Activated T-cell treated with anti-CD3 and anti-CD28 coated beads for 4 hours (primary cell): ENCODE measurements at places on chromosomes 6 and 20.

DNA sequence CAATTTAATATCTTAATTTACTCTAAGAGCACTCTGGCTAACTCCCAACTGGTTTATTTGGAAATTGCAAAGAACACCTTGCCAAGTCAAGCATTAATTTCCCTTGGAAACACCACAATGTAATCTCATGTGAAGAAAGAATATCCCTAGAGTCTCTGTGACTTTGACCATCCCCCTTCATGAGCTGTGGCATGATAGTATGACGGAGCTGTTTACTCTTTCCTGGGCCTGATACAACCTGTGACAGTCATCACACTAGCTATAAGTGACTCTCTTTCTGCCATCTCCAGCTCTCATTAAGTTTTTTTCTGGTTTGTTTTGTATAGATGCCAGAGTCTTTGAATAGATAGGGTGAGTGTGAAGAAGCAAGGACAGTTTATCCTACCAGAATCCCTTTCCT lies 470.3 kb upstream of the JARID2 start:
- no peak for DNase-seq

DNA sequence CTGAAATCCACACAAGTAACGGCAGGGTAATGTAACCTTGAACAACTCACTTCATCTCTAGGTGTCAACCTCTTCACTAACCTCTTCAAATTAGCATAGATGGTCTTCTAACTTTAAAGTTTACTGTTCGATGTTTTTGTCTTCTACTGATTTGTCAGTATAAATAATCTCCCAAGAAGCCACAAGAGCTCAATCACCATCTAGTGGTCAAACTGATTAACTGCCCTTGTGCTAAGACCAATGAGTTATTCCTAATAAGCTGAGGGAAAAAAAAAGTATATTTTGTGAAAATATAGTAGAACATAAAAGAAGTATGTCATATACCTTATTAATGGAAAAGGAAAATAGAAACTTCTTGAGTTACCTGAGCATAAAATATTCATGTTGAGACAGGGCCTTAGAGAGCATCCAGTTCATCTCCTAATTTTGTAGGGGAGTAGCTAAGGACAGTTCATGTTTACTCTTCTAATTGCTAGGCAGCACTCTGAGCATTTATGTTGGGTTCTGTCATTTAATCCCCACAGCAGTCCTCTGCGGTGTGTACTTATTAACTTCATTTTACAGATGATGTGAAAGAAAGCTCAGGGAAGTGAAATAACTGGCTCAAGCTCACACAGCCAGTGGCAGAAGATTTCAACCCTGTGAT lies 317.1 kb downstream of the ESR1 start:
- no peak for DNase-seq

DNA sequence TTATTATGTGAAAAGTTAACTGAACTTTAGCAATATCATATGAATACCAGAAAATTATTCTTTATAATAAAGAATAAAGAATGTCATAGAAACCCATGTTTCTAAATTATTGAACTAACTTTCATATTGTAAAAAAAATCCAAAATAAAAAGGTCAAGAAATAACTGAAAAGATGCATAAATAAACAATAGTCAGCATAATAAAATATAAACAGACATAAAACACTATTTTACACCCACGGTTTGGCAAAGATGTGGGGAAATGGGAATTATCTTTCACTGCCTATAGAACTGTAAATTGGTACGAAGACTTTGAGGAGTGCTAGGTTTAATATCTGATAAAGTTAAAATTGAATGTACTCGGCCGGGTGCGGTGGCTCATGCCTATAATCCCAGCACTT lies 34.7 kb upstream of the CTAGE9 start:
- no peak for DNase-seq

GRCh38 chr6:43897571-43898302 lies 127.7 kb downstream of the VEGFA start:
- DNase-seq, result no peak

DNA sequence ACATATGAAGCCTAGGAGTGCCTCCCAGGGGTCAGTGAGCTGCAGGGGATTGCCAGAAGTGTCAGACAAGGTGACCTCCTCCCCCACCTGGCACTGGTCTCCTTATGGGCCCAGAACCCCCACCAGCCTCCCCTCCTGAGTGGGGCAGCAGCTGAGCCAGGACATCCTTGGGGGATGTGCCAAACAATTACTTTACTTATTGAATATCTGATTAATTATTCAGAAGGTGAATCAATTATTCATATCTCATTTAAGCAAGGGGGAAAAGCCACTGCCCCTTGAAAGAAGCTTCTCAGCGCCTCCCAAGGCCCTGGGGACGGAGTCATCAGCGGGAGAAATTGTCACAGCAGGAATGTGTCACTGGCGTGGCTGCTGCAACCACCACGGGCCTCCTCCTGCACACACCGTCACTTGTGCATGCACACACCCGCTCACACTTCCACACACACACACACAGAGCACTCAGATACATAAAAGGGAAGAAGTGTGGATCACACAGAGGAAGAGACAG lies 123.4 kb upstream of the MAFB start:
- DNase-seq, result no peak

DNA sequence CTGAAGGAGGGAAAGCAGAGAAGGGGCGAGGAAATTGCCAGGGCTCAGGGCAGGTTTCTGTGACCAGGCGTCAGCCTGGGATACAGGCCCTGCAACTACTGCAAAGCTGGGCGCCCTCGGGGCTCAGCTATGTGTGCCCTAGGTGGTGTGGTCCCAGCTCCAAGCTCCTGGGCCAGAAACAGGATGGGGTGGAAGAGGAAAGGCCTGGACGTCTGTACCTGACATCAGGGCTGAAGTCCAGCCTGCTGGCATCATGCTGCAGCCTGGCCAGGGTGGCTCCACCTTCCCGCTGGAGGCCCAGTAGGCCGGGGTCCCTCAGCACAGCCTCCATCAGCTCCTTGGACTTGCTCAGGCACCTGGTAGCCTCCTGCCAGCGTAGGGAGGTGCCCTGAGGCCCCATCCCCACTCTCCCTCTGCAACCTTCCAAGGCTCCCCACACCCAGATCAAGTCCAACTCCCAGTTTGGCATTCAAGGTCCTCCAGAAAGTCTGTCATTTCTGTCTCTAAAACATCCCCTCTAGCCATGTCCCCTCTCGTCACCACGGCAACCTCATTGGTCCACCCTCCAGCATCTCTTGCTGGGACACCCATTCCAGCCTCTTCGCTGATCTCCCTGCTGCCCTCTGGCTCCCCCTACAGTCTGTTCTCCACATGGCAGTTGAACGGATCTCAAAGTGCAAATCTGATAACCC lies 38.2 kb downstream of the KIAA1755 start:
- DNase-seq, result peak; percentile 38

DNA sequence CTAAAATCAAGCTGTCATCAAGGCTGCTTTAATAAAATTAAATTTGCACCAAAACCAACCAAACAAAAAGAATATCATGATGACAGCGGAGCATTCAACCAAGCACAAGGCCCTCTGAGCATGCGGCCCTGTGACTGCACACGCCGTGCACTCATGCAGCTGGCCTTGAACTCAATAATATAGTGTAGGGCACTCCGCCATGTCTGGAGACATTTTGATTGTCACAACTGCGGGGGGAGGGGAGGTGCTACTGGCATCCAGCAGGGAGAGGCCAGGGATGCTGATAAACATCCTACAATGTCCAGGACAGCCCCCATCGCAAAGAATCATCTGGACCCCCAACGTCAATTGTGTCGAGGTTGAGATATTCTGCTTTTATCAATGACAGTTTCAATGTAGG lies 9.7 kb downstream of the MOCS3 start:
- no peak for DNase-seq

DNA sequence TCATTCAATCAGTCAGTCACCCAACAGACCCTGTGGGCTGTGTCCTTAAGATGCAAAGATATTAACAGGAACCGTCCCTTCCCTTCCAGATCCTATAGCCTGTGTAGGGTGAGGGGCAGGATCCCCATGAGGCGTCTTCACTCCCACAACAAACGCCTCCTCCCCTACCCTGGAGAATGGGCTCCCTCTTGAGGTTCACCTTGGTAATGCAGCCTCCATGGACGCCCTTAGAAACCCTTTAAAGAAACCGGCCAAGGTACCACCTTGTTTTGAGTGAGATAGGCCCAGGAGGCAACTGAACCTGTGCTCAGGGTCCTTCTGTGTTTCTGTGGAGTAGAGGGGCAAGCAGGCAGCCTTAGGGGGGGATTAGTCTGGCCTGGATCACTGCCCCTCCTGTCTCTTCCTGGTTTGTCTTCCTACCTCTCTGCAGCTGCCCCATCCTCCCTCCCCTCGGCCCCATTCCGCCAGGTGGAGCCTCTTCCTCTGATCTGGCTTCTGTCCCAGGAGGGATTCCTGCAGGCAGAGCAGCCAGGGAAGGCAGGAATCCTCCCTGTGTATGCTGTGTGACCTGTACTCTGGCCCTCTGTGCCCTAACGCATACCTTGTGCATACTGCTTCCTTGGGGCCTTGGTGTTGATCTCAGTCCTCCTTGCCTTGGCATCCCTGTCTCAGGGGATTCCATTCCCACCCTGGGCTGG lies 6.6 kb upstream of the GUCA1A start:
- peak; percentile 76 for DNase-seq

DNA sequence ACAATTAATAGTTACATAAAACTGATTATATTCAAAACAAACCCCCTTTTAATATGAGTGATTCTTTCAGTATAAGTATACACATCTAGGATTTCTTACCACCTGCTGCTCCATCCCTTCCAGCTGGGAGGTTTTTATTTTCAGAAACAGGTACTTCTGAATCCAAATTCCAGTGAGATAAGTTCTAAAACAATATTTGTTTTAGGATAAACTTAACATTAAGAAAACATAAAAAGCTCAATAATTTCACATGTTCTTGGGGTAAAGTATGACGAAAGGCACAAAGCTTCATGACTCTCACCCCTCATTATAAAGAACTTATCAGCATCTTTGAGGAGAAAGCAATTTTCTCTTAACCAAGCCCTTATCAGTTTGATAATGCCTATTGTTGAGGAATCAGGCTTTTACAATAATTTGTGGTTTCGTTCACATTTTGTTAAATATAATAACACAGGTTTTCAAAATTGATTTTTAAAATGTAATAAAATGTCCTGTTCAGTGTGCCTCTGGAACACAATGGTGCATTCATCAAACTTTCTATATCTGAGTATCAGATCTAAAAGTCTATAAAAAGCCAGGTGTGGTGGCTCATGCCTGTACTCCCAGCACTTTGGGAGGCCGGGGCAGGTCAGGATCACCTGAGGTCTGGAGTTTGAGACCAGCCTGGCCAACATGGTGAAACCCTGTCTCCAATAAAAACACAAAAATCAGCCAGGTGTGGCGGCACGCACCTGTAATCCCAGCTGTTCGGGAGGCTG lies 4.3 kb downstream of the FAM217A start:
- DNase-seq, result no peak

DNA sequence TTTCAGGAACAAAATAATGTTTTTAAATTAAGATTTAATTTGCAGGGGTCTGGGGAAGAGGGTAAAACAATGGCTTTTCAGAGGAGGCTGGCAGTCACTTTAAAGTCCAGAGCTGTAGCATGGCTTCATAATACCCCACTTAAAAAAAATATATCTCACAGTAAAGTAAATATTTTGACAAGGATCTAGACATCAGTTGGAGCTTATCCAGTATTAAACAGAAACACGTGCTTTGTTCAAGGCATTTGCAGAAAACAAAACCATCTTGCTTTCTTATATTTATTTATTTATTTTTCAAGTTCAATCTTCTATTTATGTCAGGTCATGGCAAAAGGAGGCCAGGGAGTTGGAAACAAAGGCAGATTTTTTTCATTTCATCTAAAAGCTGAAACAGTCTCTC lies 53.3 kb upstream of the PRL start:
- DNase-seq, result no peak

DNA sequence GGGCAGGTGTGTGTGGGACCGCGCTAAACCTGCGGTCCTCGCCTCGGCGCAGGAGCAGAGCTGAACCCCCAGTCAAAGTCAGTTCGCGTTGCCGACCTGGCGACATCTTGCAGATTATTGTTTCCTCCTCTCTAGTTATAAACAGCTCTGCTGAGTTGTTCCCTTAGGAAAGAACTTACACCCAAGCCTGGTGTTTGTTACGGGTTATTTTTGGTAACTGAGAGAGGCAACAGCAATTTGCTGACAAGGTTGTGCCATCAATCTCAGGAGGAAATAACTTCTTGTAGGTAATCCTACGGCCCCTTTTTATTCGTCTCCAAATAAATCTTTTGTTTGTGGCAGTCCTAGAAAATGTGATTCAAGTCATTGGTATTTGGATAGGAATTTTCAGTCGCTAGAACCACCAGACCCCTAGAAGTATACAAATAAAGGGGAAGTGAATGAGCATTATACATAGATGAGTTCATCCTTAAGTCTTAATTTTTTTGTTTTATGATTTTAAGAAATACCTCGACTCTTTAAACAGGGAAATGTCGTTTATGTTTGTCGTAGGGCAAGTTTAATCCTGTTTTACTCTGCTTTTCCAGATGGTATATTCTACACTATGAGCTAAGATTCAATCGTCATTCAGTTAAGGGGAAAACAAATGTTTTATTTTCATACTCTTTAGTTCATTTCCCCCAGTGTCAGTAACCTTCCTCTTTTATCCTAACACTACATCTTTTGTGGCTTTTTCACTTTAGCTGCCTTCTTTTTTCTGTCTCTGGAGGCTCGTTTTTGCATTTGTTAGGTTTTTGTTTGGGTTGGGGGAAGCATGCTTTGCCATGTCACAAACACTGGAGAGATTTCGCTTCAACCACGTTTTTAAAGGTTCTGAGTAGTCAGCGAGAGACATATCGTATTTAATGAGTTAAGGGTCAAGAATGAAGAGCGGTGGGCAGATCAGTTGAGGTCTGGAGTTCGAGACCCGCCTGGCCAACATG lies 1.2 kb downstream of the PM20D2 start:
- peak; percentile 15 for DNase-seq

GRCh38 chr6:46526607-46527006 lies 35.4 kb upstream of the RCAN2 start:
- no peak for DNase-seq

- DNase-seq, result no peak
These were observed 45.4 kb downstream of the ZBTB46 start for GRCh38 chr20:63785691-63786131.

DNA sequence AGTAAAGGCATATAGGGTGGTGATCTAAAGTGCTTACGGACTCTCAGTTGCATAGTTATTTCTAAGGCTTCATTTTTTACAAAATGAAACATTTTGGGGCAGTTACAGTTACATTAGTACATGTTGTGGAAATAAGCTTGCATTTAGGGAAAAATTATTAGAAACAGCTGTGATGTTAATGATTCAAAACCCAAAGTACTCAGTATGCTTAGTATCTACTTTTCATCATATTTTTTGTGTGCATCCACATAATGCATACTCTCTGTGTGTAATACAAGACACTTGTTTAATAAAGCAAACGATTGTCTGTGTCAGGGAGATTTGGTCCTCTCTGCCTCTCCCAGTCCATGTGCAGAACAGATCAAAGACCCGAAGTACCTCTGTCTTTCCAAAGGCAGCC lies 11.4 kb upstream of the TBX18 start:
- DNase-seq, result no peak

- DNase-seq, result peak; percentile 25
These were observed 1.5 kb downstream of the DEK start for GRCh38 chr6:18262702-18263417.

- DNase-seq, result no peak
These were observed 652.4 kb upstream of the CHD6 start for GRCh38 chr20:42270539-42270938.

- no peak for DNase-seq
These were observed 68.9 kb upstream of the TULP1 start for GRCh38 chr6:35581633-35582032.
